ENCODE measurements at places on chromosomes 4 and X.
A peak's percentile ranks its signal among the peaks of the same experiment; 100 is the strongest.

DNA sequence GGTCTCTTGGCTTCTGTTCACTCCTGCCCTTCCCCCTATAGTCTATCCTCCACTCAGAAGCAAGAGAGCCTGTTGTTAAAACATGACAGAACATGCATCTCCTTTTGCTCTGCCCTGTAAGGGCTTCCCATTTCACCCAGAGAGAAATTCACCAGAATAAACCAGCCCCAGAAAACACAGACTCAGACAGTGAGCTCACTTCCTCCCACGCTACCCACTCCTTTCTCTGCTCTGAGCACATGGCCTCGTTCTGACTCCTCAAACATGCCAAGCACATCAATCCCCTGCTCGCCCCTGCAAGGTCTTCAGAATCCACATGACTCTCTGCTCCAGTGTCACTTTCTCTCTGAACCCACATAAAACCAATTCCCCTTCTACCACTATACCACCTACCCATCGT is 50.4 kb downstream of the MID1 start:
- no peak for DNase-seq

- DNase-seq = no peak
Measured at GRCh38 chrX:38069273-38069672, 62.9 kb downstream of the SYTL5 start.

DNA sequence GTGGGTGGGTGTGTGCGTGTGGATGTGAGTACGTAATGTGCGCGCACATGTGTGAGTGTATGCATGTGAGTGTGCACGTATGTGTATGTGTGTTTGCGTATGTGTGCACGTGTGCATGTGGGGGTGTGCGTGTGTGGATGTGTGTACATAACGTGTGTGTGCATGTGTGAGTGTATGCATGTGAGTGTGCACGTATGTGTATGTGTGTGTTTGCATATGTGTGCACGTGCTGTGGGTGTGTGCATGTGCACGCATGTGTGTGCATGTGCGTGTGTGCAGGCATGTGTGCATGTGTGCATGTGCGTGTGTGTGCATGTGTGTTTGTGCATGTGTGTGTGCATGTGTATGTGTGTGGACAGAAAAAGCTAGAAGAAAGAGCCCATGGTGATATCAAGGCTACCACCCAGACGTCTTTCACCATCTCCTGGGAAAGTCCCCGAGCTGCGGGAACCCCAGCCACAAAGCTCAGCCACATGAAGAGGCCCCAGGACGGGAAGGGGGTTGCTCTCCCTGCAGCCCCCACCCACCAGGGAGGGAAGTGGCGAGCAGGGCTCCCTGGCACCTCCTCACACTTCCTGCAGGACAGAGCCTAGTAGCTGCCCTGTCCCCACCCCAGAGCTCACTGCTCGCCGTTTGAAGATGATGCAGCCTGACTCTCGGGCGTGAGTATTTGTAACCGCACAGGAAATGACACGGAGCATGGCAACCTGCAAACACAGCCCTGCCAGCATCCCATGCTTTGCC is 108.3 kb downstream of the DCTD start:
- peak; percentile 78 for DNase-seq

- no peak for DNase-seq
Measured at GRCh38 chr4:173735585-173735984, 205.6 kb upstream of the HAND2 start.

DNA sequence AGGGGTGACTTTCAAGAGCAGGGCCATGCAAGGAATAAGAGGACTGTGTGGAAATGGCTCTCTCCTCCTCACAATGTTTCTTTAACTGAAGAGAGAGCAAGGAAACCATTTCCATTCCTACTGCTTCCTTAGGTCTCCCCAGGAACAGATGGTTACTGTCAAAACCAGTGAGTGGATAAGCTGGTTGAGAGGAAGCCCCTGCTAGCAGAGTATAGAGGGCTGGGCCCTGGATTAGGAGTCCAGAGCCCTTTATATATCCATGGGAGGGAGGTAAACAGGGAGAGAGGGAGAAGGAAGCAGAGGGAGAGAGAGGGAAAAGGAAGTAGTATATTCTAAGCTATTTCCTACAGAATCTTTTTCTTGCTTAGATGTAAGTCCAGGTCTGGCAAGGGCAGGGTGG is 43.8 kb upstream of the LAS1L start:
- DNase-seq = no peak

- DNase-seq = no peak
Measured at GRCh38 chr4:76745240-76745639, 152.7 kb downstream of the SOWAHB start.

DNA sequence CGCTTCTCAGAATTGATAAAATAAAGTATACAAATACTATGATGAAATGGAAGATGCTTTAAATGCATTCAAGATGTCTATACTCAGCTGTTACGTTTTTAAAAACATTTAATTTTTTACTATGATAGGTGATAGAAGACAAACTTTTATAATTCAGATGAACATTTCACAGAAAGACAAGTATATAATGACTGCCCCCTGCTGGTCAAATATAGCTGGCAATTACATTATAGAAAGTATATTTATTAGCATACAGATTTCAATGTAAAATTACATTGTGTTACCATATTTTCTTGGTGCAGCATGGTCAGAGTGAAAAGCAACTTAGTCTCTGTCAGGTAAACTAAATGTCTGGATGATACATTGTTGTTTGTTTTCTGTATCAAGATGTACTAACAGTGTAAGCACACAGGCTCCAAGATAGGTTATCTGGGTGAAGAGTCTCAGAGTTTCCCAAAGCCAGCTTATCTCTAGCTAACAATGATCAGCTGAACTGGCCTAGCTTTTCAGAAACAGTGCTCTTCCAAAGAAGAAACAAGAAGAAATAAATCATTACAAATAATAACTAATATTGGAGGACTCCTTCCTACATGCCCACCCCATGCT is 54.1 kb downstream of the SRPX start:
- DNase-seq = peak; percentile 12

DNA sequence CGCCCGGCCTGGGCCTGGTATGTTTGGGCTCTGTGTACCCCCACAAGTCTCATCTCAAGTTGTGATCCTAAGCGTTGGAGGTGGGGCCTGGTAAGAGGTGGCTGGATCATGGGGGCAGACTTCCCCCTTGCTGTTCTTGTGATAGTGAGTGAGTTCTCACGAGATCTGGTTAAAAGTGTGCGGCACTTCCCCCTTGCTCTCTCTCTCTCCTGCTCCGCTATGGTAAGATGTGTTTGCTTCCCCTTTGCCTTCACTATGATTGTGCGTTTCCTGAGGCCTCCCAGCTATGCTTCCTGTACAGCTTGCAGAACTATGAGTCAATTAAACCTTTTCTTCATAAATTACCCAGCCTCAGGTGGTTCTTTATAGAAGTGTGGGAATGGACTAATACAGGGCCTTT is 53.0 kb downstream of the CHST7 start:
- DNase-seq = no peak

Data from central memory CD4-positive, alpha-beta T cell (primary cell).